ENCODE measurements at places on chromosomes 11 and 22.

DNA sequence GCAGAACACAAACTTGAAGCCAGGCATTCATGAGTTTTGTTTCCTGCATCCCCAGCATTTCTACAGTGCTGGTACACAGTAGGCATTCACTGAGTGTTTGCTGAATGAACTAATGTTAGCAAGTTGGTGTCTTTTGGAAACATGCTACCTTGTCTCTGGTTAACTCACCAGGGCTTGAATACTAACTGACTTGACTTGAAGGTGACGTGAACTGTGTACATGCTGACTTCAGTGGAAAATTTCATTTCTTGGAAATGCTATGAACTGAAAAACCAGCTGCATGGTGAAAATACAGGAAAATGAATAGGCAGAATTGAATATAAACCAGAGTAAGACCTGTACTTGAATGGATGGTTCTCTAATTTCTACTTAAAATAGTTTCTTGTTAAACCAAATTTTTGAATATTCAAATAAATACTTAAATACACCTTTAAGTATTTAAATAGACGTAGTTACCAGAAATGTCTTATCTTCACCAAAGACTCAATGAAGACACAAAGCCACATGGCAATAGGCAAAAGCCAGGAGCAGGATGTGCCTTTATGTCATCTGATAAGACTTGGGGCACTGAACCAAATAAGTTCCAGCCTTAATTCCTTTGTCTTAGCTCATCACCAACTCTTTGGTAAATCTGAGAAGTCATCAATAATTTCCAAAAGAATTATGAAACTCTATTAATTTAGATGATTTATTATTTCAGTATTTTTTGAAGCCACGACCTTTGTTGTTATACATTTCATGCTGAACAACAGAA lies 39.7 kb upstream of the POU2AF2 start:
- no peak for DNase-seq

- DNase-seq = no peak
Observed at GRCh38 chr22:46588279-46589140, 31.7 kb upstream of the GRAMD4 start.

DNA sequence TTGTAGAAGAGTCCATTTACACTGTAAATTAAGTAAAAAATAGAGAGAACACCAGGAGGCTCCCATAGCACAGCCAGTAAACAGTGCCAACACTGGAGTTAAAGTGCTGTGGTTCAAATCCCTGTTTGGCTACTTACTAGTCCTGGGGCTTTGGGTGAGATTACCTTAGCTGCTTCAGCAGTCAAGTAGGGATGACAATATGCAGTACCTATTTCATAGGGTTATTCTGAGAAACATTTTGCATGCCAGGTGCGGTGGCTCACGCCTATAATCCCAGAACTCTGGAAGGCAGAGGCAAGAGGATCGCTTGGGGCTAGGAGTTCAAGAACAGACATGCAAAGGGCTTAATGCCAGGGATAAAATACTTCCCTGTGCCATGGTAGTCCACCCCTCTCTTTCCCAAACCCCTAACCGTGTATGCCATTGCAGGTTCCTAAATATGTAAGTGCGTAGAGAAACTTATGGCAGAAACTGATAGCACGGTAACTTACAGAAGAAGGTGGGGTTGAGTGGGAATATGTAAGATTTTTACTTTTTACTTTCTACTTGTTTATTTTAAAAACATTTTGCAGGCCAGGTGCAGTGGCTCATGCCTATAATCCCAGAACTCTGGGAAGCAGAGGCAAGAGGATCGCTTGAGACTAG lies 86.4 kb upstream of the PICALM start:
- DNase-seq = no peak

- DNase-seq = no peak
Observed at GRCh38 chr22:30240541-30241417, 5.8 kb downstream of the LIF start.

DNA sequence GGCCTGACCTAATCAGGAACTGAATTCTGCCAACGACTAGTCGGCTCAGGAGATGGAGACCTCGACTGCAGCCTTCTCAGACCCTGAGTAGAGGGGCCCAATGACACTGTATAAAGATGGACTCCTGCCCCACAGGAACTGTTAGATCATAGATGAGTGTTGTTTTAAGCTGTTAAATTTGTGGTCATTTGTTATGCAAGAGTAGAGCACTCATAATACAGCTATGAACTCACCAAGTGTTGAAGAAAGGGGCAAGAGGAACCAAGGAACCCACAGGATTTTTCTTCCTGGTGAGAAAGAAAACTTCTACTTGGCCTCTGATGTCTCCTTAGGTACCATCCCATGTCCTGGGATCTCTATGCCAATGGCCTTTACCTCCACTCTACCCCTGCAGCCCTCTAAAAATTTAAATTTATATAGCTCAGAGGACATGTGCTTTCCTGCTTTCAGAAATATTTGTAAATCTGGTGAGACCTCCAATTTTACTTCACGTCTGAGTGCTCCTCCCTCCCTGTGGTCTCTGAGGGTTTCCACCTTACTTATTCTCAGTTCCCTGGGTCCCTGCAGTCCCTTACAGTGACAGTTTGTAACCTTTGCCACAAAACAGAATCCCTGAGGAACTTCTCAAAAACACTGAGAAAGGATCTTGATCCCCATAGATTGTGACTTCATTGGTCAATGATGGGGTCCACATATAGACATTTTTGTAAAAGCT lies 256.3 kb upstream of the ARHGAP20 start:
- DNase-seq = no peak

GRCh38 chr22:11627436-11627797 lies 3900.6 kb upstream of the OR11H1 start:
- no peak for DNase-seq

- DNase-seq = no peak
Observed at GRCh38 chr22:42470366-42471082, 38.3 kb upstream of the NFAM1 start.

- DNase-seq = no peak
Observed at GRCh38 chr11:128948583-128948982, 5.9 kb upstream of the TP53AIP1 start.

GRCh38 chr22:24938741-24939341 lies 7.7 kb downstream of the LHFPL7 start:
- no peak for DNase-seq

DNA sequence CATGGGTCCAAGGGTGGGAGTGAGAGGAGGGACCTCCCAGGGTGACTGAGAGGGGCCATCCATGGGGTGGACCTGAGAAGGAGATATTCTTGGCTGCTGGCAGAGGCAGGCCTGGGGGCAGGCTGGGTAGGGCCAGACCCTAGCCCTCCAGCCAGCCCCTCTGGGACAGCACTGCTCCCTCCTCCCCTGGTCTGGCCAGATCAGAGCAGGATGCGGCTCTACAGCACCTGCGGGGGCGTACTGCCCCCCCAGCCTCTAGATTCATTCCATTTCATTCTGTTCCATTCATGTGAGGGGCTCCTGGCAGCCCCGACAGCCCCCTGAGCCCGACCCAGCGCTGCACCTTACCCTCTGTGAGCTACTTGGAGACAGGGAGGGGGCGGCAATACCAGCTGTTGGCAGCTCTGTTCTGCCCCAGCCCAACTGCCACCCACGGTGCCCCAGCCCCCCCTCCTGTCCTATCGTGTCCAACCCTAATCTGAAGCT lies 34.3 kb upstream of the MYRF start:
- no peak for DNase-seq

- no peak for DNase-seq
Observed at GRCh38 chr22:37202001-37202555, 10.2 kb downstream of the SSTR3 start.

- DNase-seq = no peak
Observed at GRCh38 chr11:106787454-106787853, 230.8 kb downstream of the GUCY1A2 start.

DNA sequence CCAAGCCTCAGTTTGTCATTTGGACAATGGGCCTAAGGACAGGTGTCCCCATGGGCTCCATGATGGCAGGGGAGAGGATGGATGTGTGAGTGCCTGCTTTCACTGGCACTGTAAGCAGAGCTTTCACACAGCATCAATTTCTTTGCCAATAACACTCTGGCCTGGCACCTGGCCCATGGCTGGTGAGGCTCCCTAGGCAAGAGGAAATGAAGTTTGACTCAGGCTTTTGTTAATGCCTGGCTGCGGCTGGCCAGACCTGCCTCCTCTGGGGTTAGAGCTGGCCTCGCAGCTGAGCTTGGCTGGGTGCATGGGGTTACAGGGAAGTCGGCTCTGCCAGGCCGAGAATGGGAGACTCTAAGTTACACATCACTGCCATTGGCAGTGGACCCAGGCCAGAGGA lies 30.0 kb upstream of the SEZ6L start:
- DNase-seq = no peak

- no peak for DNase-seq
Observed at GRCh38 chr11:128339792-128340191, 247.6 kb downstream of the ETS1 start.

GRCh38 chr11:1701091-1701807 lies 4.3 kb downstream of the KRTAP5-6 start:
- DNase-seq = no peak

DNA sequence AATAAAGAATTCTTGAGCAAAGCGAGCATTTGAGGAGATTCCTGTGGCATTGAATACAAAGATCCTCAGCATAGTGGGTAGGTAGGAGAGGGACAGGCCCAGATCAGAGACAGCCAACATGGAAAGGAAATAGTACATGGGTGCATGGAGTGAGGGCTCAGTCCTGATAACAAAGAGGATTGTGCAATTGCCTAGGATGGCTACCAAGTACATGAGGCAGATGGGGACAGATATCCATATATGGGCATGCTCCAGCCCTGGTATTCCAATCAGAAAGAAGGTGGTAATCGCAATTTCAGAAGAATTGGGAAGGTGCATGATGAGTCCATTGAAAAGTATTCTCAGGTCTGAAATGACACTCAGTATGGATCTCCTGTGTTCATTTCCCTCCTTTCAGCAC lies 8.6 kb downstream of the OR51T1 start:
- no peak for DNase-seq

GRCh38 chr11:59158206-59159068 lies 13.5 kb upstream of the DTX4 start:
- no peak for DNase-seq

DNA sequence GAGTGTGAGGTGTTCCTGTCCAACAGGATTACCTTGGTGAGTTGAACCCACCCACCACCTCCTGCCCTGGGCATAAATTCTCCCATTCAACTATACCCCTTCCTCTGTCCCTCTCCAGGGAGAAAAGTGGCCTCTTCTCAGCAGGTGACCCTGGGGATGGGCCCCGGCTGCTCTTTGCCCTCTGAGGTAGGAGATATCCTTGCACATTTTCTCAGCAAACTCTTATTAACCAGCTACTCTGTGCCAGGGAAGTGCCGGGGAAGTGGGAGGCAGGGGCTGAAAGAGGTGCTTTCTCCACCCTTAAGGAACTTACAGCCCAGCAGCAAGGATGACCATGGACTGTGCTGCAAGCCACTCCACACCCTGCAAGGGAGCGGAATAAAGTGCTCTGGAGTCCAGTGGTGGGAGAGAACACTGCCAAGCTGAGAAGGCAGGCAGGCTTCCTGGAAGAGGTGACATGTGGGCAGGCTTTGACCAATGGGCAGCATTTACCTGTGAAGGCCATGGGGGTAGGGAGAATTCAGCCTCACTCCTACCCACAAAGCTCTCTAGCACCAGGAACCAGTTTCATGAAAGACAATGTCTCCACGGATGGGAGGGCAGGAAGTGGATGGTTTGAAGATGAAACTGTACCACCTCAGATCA lies 21.9 kb upstream of the OAF start:
- no peak for DNase-seq

DNA sequence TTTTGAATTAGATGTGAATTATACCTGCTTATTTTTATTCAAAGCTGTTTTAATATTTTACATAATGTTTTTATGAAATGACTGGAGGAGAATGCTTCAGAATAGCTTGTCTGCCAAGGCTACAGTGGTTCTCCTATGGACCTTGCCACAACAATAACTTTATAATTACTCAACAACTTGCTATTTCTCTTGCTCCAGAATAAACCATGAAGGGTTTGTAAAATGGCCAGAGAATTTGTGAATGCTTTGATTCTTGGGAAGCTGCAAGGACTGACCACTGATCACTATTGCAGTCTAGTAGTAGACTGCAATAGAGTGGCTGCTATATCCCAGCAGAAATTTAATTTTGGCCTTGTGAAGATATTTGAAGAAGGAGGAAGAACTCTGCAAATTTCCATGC lies 199.7 kb downstream of the FAT3 start:
- DNase-seq = no peak

DNA sequence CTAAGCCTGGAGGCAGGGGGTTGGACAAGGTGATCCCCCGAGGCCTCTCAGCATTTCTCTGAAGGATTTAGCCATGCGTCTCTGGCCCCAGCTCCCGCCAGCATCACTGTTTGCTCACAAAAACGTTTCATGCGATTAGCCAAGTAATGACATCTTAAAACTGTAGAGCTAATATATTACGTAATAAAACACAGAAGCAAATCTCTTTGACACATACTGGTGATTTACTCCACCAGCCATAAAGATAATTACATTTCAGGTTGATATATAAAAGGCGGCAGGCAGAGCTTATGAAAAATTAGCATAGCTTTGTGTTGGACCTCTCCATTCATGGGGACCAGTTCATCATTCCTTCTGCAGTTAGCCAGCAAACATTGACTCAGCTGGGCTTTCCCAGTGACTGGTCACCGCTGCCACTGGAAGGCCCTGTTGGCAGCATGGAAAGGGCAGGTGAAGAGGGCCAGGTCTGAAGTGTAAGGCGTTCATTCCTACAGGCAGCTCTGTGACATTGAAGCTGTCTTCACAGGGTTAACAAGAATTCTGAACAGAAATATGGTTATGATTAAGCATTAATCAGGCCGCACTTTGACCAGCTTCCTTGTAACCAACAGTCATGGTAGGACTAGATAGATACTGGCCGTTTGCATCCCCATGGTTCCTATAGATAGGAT lies 150.3 kb downstream of the NECTIN1 start:
- no peak for DNase-seq

- DNase-seq = no peak
Observed at GRCh38 chr11:17233101-17233500, 25.3 kb upstream of the PIK3C2A start.

GRCh38 chr22:44596396-44597125 lies 98.5 kb upstream of the RTL6 start:
- DNase-seq = no peak

- no peak for DNase-seq
Observed at GRCh38 chr11:58626934-58627483, 4.5 kb downstream of the CNTF start.

DNA sequence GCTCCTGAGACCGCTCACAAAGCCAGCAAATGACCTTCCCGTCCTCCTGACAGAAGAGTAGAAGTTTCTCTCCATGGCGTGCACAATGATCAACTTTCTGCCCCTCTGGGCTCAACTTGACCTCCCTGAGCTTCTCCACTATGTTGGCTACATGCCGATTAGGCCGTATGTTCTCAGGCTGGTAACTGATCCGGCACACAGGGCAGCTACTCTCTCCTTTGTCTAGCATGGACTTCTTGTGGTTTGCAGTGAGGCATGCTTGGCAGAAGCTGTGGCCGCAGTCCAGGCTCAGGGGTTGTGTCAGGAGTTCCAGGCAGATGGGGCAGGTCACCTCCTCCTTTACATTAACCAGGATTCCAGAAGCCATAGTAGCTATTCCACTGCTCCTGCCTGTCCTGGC lies 5.1 kb downstream of the TRIM5 start:
- no peak for DNase-seq

GRCh38 chr11:102749101-102749722 lies 24.5 kb upstream of the MMP8 start:
- no peak for DNase-seq
